ENCODE measurements at places on chromosomes 16 and 17.

DNA sequence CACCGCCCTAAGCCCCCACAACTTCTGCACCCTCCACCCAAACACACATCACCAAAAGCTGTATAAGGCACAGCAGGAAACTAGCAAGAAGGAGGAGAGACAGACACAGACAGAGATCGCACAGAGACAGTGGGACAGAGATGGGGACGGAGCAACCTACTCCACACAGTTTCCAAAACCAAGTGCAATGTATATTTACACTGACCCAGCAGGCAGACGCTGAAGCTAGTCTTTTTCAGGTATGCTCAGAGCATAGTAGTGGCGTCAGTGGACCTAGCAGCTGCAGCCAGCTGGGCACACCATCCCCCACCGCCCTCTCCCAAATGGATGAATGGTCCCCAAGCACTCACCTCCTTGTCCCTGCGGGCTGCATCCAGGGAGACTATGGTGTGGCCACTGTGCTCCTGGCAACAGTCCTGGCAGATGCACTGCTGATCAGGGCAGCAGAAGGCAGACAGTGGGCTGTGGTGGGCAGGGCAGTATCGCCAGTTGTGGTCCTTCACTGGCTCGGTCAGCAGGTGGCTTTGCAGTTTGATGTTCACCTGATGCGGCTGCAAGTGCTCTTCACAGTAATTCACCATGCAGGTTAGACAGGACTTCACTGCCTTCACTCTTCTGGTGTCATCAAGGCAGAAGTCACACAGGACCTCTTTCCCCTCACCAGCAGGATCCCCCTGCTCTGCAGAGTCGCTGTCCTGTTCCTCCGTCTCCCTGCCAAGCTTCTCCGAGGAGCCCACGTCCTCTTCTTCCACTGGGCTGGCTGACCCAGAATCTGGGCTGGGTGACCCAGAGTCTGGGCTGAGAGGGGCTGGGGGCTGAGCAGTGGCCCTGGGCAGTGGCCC lies 31.5 kb upstream of the FBXW10B start:
- DNase-seq = no peak

DNA sequence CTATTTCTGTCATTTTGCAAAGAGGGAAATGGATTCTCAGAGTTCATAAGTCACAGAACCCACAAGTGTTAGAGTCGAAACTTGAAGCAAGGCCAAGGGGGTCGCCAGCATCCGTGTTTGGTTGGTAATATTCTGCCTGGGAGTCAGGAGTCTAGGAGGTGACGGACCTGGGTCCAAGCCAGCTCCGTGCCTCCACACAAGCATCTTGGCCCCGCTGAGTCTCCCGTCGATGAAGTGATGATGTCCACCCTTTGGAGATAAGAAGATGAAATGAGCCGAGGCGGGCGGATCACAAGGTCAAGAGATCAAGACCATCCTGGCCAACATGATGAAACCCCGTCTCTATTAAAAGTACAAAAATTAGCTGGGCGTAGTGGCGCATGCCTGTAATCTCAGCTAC lies 53.2 kb upstream of the TNRC6C start:
- no peak for DNase-seq

DNA sequence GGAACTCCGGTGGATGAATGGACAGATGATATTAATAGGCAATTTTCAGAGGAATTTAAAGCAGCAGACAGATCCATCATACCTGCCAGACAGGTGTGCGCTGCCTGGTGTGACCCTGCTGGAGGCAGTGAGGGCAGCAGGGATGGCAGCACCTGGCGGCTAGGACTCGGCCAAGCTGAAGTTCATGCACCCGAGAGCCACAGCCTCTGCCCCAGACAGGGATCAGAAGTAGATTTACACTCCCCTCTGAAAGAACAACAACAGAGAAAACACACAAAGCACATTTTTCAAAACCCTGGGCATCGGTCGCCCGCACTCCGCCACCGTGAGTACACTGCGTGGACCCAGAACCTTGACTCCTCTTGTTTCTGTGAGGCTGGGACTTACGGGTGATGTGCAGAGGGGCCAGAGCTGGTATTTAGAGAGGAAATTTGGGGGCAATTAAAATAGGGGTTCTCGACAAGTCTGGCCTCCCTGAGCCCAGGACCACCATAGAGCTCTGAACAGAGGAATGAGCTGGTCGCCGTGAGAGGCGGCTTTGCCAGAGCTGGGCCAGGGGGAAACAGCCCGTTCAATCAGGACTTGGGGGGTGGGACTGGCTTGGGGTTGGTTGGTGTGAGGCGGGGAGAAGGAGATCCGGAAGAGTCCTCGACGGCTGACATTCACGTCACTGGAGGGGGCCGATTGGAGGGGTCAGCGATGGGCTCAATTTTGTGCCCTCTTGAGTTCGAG lies 101.0 kb downstream of the METRNL start:
- DNase-seq = no peak

DNA sequence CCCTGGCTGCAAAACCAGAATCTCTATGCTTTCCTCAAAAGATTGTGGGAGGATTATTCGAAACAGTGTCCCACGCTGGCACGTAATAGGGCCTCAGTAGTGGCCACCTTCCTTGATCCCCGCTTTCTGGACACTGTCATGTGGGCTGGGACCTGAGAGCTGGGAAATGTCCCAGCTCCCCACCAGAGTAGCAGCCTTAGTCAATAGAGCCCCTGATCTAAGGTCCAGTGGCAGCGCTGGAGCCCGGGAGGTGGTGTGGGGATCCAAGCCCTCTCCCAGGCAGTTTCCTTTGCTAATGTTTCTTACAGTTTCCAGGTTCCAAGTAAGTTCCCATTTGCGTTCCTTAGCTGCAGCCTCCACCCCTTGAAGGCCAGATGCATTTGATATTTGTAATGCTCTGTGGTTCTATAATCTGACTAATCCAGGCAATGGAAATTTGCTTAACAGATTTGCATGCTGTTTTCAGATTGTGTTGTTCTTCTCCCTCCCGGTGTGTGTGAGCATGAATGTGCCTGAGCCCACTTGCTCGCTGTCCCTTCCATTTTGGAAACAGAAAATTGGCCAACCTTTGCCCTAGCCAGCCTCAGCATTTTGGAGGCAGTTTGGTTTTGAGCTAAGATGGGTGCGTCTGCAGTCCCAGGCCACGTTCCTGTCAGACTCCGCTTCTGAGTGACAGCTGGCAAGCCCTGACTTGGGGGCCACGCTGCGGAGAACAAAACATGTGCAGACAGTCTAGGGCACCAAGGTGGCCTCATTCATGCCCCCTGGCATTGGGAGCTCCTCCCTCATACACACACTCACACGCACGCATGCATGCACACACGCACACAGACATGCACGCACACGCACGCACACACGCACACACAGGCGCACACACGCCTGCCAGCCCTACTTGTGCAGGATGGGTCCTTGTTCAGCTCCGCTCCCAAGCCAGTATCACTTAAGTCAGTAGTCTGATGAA lies 69.4 kb downstream of the CCDC182 start:
- no peak for DNase-seq

DNA sequence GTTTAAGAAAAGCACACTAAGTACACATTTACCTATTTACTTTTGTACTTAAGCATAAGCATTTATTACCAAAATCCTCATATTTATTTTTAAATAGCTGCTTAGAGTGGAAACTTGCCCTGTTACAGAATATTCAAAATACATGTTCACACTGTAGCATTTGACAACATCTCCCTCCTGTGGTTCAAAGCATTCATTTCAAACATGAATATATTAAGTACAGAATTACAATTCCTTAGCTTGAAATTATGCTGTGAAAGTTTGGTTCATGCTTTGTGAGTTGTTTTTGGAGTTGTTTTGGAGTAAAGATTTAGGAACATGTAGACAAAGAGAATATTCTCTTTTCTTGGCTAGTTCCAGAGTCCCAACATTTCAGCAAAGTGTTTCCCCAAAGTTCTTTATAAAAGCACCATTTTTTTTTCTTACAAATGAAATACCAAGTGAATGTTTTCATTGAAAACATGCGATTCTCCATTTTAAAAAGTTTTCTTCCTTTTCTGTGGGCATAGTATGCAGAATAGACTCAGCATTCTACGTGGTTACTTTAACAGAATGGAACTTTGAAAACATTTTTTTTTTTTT lies 33.2 kb downstream of the TUBD1 start:
- DNase-seq = peak; percentile 73

GRCh38 chr17:72382971-72383722 lies 262.3 kb downstream of the SOX9 start:
- no peak for DNase-seq

DNA sequence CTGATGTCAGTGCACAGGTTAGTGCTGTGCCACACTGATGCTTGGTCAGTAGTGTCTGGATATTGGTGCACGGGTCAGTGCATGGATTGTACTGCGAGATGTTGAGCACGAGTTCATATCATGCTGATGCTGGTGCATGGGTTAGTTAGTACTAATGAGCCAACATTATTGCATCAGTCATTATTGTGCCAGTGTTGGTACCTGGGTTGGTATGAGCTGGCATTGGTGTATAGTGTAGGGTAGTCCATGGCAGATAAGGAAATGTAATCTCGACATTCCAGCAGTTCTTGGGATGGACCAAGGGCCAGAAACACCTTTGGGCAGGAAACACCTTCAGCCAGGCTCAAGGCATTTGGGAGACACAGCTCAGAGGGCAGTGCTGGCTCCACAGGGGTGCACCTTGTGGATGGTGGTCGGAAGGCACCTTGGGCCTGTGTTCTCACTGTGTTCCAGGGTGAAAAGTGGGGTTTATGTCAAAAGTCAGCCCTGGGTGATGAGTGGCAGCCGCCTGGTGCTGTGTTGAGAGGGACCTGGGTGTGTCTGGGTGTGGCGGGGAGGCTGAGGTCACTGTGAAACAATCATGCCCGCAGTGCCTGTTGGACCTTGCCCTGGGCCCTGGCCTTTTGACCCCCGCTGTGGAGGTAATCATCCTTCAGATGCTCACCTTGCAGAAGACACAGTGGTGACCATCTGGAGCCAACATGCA lies 100.7 kb upstream of the ZNF469 start:
- DNase-seq = no peak

DNA sequence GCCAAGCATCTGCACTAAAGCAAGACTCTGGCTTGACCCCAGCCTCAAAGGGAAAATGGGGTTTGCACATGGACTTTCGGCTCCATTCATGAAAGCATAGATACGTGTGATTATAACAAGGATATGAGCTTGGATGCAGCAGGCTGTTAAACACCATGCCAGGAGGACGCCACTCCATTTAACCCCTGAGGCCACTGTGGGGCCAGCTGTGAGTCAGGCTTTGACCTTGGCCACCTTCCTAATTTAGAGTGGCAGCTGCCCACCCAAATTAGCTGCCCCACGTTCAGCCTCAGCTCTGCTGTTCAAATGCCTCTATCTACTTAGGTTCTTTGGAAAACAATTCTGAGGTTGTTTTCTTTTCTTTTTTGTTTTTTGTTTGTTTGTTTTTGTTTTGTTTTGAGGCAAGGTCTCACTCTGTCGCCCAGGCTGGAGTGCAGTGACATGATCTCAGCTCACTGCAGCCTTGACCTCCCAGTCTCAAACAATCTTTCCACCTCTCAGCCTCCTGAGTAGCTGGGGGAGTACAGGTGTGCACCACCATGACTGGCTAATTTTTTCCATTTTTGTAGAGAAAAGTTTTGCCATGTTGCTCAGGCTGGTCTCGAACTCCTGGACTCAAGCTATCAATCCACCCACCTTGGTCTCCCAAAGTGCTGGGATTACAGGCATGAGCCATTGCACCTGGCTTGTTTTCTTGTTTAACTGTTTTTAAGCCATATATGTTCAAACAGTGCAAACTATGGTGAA lies 23.2 kb upstream of the KIFC3 start:
- DNase-seq = no peak

GRCh38 chr17:76955191-76955590 lies 87.0 kb downstream of the MGAT5B start:
- DNase-seq = no peak

DNA sequence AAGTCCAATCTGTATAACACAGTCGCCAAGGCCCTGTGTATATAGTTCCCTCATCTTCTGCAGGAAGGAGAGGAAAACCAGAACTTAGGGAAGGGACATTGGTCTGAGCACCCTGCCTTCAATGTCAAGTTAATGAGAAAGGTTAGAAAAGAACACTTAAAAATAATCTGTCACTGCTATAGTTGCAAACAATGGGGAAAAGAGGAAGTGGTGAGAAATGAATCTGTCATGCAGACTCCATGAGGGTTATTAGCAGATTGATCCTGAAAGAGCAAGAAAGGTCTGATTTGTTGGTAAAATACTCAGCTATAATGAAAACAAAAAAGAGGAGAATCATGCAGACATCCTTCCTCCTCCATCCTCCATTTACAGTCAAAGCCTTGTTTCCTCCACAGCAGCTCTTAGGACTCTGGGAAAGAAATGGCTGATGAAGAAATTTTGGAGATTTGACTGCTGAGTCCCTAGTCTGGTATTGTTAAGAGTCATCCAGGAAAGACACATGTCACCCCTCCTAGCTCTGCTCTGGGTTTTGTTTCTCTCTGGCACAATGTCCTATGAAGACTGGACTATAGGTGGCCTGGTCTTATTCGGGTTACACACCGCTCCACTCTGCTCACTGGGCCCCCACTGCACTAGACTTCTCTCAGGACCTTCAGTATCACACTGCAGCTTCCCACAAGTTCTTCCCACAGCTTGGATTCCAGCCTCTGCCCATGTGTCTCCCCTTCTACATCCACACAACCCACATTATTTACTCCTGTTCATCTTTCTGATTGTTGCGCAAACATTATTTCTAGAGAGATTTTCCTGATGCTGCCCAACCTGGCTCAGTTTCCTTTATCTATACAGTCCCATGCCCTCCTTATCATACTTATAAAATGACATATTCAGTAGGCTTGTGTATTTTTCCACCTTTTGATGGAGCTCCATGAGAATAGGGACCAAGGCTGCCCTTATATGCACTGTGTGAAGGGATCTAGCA lies 56.5 kb upstream of the XYLT1 start:
- no peak for DNase-seq

GRCh38 chr17:56898874-56899273 lies 15.0 kb downstream of the TRIM25 start:
- no peak for DNase-seq

DNA sequence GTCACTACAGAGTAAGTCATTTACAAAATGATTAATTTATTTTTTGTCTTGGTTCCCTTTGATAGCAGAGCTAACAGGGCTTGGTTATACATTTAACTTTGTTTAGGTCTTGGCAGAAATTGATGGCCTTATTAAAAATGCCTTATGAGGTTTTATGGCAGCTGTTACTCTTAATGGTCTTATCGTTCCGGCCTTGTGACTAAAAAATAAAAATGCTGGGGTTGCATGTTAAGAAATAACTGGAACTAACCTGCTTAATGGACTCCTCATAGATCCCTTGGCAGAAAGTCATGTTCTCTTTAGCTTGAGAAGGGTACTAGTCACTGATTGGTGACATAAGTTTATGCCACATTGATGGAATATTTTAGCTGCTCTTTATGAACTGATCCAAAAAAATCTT lies 18.3 kb downstream of the COX11 start:
- DNase-seq = no peak

GRCh38 chr16:71780521-71781089 lies 28.0 kb downstream of the AP1G1 start:
- DNase-seq = no peak

- DNase-seq = peak; percentile 82
These were observed 118.1 kb downstream of the STXBP4 start for GRCh38 chr17:55086635-55087058.
